ENCODE measurements at places on chromosomes 7 and 10.

DNA sequence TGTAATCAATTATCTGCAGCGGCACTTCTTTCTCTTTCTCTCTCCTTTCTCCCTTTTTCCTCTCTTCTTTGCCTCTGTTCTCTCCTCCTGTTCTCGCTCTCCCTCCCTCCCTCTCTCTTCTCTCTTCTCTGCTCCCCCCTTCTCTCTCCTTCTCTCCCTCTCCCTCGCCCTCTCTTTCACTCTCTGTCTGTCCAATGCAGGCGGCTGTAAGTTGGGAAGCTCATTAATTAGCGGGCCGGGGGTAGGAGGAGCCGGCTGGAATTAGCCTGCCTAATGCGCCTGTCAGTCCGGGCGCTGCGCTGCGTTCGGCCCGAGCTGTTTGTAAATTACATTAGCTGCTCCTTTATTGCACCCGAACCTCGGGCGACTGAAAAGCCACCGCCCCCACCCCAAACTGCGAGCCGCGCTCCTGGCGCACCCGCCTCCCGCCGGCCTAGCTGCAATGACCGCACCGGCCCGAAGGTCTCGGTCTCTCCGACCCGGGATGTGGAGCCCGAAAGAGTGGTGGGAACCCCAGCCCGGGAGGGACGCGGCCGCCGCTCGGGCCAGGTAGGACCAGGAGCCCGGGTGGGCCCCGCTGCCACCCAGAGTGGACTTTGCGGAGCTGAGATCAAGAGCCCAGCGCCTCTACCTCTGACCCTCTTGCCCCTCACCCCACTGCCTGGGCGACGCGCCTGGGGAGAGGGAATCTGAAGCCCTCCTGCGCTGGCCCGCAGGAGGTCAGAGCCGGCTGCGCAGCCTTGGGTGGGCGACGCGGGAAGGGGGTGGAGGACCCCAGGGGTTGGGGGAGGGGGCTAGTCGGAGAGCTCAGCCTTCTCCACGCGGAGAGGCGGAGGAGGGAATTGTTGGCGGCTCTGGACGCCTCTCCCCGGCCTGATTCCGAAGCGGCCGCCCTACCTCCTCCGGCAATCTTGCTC, at the start of gene LBX1:
LBX1 (minus strand) TSS at position 198 of the 917 bp plus-strand sequence. CDS start 648 bp downstream, outside the sequence.
- no peak for DNase-seq

GRCh38 chr10:112687647-112688046, 240.6 kb downstream of the VTI1A start:
- DNase-seq = no peak

- no peak for DNase-seq
Measured at GRCh38 chr10:81213370-81213769, 661.6 kb upstream of the NRG3 start.

- DNase-seq = no peak
Measured at GRCh38 chr7:118858651-118859149, 634.2 kb downstream of the ANKRD7 start.

DNA sequence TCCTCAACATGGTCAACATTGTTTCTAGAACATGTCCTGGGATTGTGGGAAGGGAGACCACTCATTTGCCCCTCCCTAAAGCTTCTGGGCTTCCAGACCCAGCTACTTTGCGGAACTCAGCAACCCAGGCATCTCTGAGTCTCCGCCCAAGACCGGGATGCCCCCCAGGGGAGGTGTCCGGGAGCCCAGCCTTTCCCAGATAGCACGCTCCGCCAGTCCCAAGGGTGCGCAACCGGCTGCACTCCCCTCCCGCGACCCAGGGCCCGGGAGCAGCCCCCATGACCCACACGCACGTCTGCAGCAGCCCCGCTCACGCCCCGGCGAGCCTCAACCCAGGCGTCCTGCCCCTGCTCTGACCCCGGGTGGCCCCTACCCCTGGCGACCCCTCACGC, at the start of gene EPO:
EPO (plus strand) TSS at position 190 of the 392 bp plus-strand sequence. CDS start 513 bp downstream, outside the sequence.
- DNase-seq = no peak

GRCh38 chr7:133698127-133698526, 429.0 kb upstream of the LRGUK start:
- DNase-seq = no peak

GRCh38 chr10:102231357-102232318, 5.5 kb downstream of the ELOVL3 start:
- DNase-seq = peak; percentile 73

GRCh38 chr7:157389951-157390730, 53.3 kb downstream of the DNAJB6 start:
- DNase-seq = peak; percentile 41

- DNase-seq = no peak
Measured at GRCh38 chr7:134885967-134886352, 100.3 kb upstream of the AGBL3 start.

DNA sequence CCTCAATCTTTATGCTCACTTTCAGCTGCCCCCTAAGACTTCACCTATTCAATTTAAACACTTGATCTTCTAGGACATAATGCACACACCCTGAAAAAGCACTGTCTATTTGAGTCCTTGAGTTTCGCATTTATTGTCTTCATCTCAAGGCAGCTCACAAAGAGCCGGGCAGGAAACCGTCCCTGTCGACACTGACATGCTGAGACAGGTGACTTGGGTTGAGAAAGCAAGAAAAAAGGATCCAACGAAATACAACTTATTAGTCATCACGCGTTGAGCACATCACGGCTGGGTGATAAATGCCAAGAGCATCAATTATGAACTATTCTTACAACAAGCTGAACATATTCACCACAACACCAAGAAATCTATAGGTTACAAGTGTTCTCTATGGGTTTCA, 91.1 kb downstream of the CALN1 start:
- no peak for DNase-seq

GRCh38 chr7:101428093-101428866, 65.6 kb downstream of the COL26A1 start:
- no peak for DNase-seq

All from CD4-positive, alpha-beta T cell treated with Interleukin-12 subunit alpha and Interleukin-12 subunit beta, for 1 hour (primary cell).